Activated CD8-positive, alpha-beta memory T cell treated with anti-CD3 and anti-CD28 coated beads for 24 hours (primary cell): ENCODE measurements at places on chromosomes 16 and 17.

DNA sequence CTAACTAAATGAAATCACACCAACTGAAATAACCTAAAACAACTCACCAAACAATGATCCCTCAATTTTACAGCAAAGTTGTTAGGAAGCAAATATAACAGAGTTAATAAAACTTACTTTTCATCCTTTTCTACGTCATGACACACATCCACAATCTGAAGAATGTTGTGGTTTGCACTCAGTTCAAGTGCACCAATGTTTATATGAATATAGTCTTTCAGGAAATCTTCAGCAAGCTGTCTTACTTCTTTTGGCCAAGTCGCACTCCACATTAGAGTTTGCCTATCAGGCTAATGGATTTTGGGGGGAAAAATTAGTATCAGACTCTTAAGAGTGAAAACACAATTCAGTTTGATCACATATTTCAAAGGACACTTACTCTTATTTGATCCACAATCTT is 3.3 kb downstream of the DDX5 start:
- no peak for DNase-seq

GRCh38 chr16:11972128-11972527 is 4.4 kb upstream of the SNX29 start:
- DNase-seq = no peak

DNA sequence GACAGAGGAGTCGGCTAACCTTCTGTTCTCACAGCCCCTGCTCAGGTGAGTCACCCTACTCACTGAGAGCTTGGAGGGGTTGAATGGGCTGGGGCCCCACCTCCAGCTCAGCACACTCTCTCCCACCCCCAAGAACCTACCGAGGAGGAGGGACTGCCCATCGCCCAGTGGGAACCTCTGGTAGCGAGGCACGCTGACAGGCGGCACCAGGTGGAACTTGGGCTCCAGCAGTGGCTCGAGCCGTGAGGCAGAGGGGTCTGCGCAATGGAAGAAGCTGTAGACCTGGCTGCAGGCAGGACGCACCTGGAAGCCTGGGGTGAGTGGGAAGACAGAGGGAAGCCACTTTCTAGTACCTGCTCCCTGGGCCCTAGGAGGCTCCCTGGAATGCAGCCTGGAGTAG is 28.3 kb downstream of the PIMREG start:
- no peak for DNase-seq

DNA sequence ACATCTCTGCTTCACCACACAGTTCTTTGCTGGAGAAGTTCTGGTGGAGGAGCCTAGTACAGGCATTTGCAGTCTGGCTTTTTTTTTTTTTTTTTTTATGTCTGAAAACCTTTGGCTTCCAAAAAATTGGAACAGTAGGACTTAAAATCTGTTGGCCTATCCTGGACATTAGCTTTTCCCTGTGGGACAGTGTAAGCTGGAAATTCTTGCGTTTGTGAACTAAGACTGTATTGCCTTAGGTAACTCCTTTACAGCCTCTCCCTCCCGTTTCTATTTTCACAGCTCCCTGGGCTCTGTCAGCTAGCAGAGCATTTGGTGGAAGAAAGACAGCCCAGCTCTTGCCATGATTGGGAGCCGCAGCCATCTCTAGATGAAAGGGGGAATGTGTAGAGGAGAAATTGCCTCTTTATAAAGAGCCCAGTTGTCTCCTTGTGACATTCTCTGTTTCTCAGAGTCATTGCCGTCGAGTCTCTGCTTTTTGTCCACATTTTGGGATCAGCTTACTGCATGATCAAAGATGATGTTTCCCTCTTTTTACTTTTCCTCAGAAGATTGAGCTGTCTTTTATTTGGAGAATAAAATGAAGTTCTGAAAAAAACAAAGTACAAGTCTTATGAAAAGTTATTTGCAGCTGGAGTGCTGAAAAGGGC is 227.5 kb downstream of the SPECC1 start:
- DNase-seq = no peak

DNA sequence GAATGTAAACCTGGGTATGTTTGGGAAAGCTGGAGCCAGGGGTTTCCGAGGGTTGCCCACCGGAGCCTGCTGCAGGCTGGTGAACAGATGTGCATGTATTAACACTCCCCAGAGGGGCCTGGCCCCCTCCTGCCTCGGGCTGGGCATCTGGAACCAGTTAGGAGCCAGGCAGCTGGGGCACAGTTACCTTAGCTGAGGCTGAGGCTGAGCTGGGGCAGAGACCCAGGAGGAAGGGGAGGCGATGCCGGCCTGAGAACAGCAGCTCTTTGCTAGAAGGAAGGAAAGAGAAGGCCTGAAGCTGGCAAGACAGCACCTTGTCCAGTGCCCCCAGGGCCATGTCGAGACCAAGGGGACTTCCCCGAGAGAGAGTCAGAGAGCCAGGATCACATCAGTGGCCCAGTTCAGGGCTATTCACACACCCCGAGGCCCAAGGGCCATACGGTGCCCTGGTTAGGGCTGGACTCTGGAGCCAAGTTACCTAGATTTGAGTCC is 65.8 kb downstream of the RMI2 start:
- no peak for DNase-seq

- DNase-seq = no peak
Measured at GRCh38 chr17:41067281-41067680, 1.6 kb upstream of the KRTAP2-4 start.

DNA sequence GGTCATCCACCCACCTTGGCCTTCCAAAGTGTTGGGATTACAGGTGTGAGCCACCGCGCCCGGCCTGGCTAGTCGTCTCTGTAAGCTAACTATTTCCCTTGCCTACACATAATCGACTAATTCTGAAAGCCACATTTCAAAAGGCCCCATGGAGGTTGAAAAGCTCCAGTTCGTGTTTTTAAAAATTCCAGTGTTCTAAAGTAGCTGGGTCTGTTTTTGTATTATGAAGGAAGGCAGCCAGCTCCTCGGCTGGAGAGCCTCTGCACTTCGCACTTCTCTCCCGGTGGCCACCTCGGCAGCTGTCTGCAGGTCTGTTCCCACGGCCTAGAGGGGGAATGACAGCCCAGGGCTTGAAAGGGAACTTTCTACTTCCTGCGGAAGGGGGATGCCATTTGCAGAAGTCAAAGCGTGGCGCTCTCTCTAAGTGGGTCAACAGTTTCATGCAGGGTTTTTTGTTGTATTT is 16.9 kb downstream of the HASPIN start:
- DNase-seq = peak; percentile 77

GRCh38 chr17:77011173-77012011 is 129.4 kb upstream of the SEC14L1 start:
- peak; percentile 70 for DNase-seq

DNA sequence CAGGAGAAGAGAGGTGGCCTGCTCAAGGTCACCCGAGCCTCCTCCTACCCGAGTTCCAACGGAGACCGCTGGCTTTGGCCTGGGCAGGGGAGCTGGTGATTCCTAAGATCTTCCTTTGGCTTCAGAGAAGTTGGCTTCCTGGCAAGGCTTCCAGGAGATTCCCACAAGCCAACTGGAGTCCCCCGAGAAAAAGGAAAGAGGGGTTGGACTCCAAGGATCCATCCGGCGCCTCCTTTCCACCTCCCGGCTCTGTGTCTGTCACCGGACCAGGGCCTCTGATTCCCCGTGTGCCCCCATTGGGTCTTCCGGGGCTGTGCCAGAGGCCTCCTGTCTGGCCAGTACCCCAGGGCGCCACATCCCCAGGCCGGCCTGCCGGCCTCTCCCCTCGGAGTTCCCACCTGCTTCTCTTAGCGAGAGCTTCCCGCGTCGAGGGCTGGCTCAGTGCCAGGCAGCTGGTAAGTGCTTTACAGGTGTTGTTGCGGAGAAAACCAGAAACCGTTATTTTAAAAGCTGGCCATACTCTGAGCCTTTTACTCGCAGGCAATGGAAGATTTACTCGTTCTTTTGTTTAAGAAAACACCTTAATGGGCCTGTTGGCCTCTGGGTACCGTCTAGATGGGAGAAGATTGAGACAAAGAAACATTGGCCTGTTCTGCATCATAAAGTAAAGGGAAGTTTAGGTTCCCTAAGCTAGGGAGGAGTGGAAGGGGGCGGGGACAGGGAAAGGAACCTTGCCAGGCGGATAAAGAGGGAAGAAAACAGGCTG is 258.4 kb upstream of the SDK2 start:
- DNase-seq = peak; percentile 55

GRCh38 chr17:49409066-49409465 is 5.6 kb downstream of the PHB1 start:
- DNase-seq = no peak

DNA sequence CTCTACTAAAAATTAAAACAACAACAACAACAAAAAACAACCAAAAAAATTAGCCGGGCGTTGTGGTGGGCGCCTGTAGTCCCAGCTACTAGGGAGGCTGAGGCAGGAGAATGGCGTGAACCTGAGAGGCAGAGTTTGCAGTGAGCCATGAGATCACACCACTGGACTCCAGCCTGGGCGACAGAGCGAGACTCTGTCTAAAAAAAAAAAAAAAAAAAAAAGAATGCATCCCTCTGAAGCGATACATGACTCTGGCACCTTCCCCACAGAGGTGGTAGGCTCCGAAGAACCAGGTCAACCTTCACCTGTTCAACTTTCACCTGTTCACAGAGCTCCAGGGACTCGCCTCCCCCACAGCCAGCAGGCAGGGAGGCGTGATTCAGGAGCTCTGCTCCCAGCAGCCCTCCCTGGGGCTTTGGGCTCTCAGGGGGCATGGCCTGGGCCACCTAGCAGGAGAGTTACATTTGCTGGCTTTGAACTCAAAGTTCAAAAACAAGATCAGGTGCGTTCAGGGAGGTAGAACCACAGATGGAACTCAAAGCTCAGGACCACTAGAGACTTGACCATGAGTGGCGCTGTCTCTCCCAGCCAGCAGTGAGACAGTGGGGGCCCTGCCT is 5.6 kb downstream of the VAC14 start:
- no peak for DNase-seq

DNA sequence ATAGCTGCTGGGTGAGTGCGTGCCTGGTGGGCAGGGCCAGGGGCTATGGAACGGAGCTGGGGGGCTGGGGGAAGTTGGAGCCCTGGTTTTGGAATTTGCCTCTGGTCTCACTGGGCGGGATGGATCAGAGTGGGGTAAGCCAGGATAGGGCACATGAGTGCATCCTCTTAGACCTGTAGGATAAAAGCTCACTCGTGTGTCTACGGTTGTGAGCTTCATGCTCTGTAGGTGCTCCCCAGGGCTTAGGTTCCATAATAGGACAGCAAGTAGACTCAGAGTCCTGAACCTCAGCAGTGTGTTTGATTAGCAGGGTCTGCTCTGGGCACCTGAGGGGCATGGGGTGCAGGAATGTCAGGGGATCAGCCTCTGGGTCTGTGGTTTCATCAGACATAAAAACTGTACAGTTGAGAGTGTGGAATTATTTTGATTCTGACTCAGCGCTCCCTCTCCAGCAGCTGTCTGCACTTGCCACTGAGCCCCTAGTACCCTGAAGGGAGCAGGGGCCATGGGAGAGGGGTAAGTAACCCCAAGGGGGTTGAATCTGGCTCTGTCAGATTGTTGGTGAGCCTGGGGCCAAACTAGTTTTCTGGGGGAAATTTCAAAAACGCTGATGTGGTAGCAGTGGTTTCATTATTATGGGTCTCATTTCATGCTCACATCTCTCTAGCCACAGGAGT is 84.2 kb upstream of the LGALS9 start:
- no peak for DNase-seq

DNA sequence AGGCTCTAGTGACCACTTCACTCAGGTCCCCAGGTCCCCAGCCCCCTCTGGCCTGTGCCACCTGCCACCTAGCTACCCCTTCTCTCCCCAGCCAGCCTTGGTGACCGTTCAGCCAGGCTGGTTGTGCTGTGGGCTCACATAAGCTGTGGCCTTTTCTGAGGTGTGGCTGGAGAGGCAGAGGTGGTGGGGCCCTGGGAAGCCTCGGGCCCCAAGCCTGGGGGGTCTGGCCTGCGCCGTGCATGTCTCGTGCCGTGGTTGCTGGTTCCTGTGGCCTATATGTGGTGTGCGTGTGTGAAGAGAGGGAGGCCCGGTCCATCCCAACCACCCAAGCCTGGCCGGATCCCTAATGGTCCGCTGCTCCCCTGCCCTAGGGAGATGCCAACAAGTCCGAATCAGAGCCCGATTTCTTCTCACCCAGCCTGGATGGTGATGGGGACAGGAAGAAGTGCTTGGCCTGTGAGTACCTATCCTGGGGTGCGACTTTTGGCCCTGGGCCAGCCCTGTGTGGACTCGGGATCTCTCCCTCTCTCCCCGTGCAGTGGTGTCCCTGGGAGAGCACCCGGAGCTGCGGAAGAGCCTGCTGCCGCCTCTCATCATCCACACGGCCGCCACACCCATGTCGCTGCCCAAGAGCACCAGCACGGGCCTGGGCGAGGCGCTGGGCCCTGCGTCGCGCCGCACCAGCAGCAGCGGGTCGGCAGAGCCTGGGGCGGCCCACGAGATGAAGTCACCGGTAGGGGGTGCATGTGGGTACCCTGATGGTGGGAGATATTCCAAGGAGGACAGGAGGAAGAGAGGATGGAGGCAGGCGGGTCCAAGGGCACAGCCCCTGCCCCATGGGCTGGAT is 35.9 kb downstream of the CACNA1G start:
- no peak for DNase-seq

DNA sequence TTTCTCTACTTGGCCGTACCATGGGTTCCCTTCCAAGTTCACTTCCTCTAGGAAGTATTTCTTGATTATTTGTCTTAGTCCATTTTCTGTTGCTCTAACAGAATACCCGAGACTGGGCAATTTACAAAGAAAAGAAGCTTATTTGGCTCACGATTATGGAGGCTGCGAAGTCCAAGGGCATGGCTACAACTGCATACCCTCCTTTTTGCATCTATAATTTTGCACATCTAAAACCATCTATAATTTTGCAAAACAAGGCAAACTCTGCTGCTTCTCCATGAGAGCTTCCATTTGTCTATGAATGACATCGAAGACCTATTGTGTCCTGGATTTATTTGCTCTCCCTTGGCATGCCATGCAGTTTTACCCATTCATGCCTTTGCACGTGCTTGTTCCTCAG is 27.6 kb upstream of the RGS9 start:
- no peak for DNase-seq

GRCh38 chr16:30780549-30780948 is 6.5 kb downstream of the ZNF629 start:
- no peak for DNase-seq

DNA sequence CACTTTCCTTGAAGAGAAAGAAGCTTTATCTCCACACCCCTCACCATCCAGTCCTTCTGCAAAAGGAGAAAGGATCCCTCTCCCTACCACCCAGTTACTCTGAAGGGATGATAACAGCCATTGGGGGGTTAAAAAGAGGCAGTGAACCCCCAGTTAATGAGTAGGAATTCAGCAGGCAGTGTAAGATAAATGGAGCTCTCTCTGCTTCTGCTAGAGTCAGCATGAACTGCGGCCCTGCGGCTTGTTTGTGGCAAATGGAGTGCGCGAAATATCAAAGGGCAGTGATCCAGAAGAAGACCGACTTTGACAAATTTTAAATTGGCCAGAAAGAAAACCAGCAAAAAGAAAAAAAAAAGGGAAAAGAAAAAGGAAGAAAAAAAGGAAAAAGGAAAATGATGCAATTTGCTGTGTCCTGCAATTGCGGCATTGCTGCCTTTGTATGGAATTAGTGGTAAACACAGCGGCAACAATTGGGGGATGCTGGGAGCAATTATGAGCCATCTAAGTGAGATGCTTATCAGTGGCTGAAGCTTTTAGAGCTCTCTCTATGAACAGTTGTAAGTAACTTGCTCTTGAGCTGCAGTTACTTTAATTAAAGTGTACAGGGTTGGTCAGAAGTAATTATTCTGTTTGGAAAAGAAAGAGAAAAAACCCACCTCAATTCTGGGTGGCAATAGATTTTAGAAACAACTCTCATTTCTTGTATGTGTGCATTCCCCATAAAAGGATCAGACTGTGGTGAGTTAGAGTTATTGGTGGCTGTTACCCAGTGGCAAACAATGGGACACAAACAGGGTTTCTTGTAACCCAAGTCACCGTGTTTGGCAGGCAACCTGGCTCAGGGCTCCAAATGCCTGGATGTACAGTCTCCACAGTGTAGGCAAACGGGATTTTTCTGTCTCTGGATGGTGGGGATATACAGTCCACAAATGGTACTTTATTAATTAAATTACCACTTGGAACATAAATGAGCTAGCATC is 161.3 kb downstream of the AATF start:
- DNase-seq = no peak
